ENCODE measurements at places on chromosomes 3 and 15.

DNA sequence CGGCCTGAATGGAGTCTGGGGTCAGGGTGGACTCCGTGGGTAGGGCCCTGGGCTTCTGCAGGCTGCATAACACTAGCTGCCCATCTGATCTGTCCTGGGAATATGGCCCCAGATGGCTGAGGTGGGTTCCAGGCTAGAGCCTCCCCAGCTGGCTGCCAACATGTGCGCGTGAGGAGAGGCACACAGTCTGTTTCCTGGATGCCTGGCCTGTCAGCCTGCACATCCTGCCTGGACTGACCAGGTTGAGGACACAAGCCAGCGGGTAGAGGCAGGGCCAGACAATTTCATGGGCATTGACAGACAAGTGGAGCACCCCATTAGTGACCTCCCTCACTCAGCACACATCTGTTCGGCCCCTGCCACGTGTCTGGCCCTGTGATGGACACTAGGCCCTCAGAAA, 29.8 kb upstream of the RPL29 start:
- DNase-seq = no peak

DNA sequence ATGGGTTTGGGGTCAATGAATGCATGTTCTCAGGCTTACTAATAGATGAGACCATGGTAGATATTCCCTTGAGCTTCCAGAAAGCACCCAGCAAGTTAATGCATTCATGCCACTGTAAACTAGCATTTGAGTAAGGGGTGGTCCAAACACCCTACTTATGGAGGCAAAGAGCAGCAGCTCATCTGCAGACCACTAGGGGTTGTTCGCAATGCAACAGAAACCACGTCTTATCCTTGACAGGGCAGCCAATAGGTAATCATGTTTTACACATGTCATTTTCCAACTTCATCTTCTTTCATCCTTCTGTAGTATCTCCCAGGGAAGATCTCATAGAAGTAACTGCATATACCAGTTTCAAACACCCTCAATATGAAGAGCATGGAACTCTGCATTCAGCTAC, 330.2 kb downstream of the RORA start:
- no peak for DNase-seq

DNA sequence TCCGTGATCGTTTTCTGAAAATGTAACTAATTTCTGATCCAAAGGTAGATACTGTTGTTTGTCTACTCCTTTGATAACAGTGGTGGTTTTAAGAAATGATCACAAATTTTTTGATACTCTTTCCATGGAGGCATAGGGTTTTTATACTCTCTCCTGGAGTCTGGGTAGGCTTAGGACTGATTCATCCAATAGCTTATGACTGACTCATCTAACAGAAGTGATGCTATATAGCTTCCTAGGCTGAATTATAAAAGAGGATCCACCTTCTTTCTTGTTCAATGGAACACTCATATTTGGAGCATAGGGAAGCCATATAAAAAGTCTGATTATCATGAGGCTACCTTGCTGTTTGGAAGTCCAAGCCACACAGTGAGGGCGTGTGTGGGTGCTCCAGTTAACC, 84.3 kb downstream of the CHST2 start:
- DNase-seq = no peak

GRCh38 chr3:146189519-146190173, 28.7 kb upstream of the PLOD2 start:
- DNase-seq = peak; percentile 32

DNA sequence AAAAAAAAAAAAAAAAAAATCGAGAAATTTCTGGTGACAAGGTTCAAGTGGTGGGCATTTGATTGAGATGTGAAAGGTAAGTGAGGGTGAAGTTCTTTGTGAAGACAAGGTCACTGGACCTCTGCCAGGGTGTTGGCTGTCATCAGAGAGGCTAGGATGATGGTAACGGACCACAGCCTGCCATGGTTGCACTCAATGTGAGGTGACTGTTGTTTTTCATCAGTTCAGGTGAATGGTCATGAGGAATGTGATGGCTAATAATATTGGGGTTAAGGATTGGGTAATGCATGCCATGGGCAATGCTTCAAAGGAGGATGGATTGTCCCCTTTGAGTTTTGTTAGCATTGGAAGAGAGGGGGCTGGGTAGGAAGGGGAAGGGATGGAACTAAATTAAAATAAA, 4.3 kb upstream of the ALPK3 start:
- DNase-seq = no peak

- no peak for DNase-seq
These were observed 110.7 kb downstream of the EEFSEC start for GRCh38 chr3:128263946-128264345.

DNA sequence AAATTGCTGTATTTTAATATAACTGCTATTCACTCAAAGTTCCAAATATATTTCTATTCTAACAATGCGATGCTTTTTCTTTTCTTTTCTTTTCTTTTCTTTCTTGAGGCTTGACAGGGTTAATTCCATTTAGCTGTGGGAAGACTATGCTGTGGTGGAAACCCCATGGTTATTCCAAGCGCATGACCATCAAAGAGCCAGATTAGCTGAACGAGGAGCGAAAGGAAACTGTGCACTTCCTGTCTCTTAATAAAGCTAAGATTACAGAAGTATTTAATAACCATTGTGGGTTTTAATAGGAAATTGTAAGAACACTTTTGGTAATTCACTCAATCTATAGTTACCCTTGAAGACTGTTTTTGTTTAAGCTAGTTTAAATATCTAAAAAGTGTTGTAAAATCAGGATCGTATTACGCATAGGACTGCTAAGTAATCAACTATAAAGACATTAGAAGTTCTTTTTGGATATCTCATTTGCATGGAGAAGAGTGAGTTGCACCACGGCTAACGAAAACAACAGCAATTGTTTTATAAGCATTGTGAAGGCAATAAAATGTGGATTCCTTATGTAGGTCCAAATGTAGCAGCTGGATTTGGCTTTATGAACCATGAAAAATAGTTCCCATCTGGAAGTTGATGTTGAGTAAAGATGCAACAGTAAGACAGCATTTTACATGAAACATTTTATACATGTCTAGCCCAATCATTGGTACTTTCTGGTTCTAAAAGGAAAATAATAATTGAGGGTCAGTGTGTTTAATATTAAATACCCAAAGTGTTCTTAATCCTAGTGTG, 105.4 kb downstream of the ZIC1 start:
- peak; percentile 3 for DNase-seq

DNA sequence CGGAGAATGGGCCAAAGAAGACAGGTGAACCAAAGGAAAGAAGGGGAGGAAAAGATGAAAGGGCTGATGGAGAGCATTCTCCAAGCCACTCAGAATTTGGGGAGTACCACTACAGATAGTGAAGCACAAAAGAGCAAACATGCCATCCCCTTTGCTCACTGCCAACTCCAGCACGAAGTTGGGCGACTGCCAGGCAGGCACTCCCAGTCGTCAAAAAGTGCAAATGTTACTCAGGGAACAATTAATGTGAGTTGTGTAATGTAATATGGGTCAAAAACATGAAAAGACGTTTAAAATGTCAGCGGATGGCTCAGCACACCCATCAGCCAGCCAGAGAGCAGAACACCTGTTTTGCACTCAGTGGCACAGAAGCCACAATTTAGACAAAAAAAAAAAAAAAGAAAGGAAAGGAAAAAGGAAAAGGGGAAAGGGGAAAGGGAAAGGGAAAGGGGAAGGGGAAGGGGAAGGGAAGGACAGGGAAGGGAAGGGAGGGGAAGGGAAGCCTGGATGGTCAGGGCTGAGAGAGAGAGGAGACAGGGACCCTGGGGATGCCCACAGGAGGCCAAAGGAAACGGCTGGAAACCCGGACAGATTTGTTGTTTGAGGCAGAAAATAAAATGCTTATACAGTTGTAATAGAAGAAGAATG, 82.7 kb downstream of the COL8A1 start:
- no peak for DNase-seq

- DNase-seq = no peak
These were observed 23.3 kb downstream of the RUBCN start for GRCh38 chr3:197713477-197713822.

DNA sequence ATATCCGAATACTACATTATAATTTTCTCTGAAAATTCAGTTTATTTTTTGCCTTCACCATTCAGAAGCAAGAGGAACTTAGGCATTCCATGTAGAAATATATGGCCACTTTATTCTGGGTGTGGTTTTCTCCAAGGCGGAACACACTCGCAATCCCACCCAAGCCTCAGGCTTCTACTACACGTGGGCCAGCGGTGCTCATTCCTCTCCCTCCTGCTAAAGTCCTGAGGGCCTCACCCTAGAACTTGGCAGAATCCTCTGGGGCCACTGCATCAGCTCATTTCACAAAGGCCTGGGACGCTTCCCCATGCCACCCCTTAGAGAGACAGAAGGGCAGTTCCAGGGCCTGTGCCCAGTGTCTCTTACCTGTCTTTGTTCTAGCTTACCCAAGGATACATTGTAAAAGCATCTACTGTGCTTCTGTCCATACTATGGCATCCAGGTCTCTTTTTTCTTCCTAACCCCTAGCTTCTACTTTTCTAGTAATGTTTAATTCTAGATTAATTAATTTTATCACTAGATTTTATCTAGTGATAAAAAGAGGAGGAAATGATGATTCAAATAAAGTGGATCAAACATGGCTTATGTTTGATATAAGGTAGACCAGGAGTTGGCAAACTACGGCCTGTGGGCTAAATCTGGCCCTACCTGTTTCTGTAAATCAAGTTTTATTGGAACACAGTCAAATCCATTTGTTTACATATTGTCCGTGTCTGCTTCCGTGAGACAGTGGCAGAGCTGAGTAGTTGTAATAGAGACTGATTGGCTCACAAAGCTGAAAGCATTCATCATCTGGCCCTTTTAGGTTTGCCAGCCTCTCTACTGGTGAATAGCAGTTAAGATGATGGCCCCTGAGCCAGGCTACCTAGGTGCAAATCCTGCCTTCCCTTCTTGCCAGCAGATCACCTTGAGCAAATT, 29.8 kb downstream of the LARS2 start:
- no peak for DNase-seq

DNA sequence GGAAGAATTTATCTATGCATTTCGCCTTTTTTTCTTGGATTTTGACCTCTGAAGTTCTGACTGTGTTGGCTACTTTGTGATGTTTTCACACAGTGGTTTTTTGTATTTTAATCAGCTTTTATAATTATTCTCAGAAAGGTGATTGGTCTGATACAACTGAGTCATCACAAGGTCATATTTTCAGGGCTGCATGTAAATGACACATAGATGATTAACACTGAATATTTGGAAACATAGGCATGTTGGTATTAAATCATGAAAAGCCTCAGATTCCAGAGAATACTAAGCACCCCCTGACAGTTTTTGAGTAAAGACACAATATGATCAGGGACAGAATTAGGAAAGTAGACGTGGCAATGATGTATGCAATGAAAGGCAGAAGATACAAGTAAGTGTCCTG, 175.5 kb upstream of the SLCO3A1 start:
- DNase-seq = no peak

GRCh38 chr3:89946884-89947283, 839.5 kb downstream of the EPHA3 start:
- no peak for DNase-seq

GRCh38 chr3:106168962-106169750, 300.3 kb upstream of the CBLB start:
- no peak for DNase-seq

- DNase-seq = no peak
These were observed 140.9 kb downstream of the NLGN1 start for GRCh38 chr3:173538410-173538809.

- DNase-seq = no peak
These were observed 13.9 kb downstream of the ARHGEF3 start for GRCh38 chr3:56787784-56788256.

GRCh38 chr3:131856171-131856570, 178.6 kb downstream of the CPNE4 start:
- DNase-seq = no peak

DNA sequence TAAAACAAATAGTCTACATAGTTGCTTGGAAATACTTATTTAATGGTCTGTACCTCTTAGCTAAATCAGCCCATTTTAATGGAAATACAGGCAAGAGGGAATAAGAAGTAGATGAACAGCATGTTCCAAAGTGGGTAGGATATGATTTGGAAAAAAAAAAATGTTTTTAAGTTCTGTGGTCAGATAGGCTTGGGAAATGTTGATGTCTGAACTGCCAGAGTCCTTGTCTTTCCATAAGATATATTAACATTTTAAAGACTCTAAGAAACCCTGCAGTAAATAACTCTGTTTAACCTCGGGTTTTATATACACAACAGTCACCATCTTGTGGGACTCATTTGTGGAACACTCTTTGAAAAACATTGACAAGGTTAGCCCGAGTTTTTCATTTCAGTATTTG, 40.0 kb upstream of the PTPN23 start:
- DNase-seq = no peak

DNA sequence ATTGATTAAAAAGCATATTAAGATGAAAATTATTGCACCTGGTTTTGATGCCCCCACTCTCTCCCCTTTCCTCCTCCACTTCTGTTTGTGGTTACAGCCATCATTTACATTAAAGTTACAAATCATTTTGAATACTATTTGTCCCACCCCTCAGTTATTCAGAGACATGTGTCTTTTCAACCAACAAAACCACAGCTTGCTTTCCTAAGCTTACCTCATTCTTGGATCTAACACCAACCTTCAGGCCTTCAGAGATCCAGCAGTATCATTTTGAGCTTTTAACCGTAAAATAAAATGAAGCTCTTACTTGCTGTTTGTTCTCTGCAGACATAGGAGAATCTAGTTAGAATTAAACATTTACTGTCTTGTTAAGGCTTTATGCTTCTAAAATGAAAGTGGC, 4.7 kb downstream of the PXYLP1 start:
- DNase-seq = no peak

DNA sequence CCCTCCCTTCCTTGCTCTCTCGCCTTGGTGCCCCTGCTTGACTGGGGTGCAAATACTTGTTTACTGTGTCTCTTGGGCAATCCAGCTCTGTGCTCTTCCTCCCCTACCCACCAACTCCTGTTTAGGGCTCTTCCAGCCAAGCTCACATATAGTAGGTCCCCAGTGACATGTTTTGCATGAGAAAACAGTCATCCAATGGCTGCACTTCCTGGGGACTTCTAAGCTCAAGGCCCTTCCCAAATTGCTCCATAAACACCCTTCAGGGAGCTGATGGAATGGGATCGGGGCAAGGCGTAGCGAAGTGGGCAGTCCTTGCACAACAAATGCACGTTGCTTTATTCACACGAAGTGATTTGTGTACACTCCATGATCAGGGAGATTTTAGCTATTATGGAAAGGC, 9.4 kb upstream of the COPG1 start:
- no peak for DNase-seq

DNA sequence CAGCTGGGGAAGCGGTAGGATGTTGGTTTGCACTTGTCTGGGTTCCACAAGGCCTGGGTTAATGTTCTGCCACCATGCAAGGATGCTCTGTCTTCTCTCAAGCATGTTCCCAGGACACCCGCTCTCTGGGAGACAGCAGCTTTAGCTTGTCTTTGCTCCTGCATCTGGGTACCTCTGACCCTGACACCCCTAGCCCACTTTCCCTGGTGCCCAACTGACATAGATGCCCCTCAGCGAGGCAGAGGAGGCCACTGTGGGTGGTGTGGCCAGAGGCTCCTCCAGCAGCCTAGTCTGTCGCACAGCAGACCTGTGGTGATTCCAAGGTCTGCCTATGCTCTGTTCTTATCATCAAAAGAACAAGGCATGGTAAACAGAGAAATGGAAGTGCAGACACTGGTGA, 83.6 kb upstream of the ALDH1L1 start:
- no peak for DNase-seq

- peak; percentile 79 for DNase-seq
These were observed 216.8 kb downstream of the ERC2 start for GRCh38 chr3:56251343-56251945.

- no peak for DNase-seq
These were observed 31.4 kb downstream of the STARD5 start for GRCh38 chr15:81292523-81293001.

Data from hindlimb muscle (tissue), 1 donor.